Lung (tissue), 17 donors: ENCODE measurements at places on chromosomes 5 and 9.

- no peak for DNase-seq
Measured at GRCh38 chr5:111932199-111932598, 175.2 kb upstream of the NREP start.

DNA sequence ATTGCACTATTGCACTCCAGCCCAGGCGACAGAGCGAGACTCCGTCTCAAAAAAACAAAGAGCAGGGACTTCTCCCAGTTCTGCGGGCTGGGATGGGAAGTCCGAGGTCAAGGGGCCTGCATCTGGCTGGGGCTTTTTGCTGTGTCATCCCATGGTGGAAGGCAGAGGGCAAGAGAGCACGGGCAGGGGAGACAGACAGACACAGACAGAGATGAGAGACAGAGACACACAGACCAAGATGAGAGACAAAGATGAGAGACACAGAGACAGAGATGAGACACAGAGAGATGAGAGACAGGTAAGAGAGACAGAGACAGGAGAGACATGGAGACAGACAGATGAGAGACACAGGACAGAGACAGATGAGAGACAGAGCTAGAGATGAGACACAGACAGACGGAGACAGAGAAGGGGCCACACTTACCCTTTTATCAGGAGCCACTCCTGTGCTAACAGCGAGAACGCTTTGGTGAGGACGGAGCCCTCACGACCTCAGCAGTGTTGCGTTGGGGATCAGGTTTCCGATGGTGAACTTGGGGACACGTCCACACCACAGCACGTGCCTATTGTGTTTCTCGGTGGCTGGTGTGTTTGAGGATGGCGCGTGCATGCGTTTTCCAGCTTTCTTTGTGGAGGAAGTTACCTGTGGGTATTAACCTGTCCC, 8.9 kb upstream of the TOR4A start:
- no peak for DNase-seq

DNA sequence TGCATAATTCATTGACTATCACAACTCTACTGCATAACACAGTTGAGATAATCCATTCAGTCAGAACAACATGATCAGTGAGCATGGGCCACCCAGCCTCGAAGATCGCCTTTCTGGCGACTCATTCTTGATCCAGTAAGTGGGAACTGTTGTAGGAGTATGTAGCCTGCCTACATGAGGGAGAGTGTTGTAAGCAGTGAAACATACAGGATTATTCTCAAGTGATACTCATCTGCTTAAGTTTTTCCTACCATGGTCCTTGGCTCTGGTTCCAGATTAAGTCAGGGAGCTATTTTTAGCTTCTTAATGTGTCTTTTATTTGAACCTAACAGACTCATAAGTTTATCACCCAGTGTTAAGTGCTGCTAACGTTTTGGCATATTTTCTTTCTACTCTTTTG, 44.0 kb downstream of the TNPO1 start:
- DNase-seq, result no peak

DNA sequence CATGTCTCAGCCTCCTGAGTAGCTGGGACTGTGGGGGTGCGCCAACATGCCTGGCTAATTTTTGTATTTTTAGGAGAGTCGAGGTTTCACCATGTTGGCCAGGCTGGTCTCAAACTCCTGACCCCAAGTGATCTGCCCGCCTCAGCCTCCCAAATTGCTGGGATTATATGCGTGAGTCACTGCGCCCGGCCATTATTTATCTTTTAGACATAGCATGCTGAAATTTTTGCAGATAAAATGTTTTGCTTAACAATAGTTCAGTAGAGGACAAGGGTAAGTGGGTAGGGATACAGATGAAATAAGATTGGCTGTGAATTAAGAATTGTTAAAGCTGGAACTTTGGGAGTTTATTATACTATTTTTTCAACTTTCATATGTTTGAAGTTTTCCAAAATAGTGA, 150.8 kb upstream of the GRHPR start:
- DNase-seq, result no peak

GRCh38 chr9:71854811-71855210, 56.2 kb downstream of the ABHD17B start:
- no peak for DNase-seq

DNA sequence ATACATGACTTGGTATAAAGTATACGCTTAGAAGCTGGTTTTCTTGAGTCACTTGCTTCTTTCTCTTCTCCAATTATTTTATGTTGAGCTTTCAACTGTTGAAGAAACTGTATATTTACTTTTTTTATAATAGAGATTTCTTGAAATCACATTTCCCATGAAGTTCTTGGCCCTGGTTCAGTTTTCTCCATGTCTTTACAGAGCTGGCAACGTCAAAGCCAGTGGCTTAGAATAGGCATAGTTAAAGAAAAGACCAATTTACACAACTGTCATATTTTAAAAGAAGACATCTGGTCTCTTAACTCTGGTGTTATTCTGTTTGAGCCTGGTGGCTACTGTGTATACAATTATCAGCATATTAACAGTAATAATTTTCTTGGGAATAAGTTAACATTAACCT, 1249.3 kb downstream of the CDH12 start:
- DNase-seq, result no peak

DNA sequence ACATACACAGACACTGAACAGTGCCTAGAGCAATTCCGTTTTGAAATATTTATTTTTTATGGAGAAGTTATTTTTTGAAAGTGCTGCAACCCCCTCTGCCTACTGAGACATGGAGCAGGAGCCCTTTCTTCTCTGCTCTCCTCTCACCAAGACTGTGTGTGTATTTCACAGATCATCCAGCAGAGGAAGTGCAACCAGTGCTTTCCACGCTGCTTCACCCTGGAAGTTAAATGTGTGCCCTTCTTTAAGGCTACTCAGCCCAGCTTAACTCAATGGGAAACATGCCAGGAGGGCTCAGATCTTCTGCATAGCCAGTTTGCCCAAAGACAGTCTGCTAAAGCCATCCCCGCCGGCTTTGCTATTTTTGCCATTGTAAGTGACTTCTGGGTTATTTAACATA, 606.3 kb downstream of the TLE1 start:
- DNase-seq, result peak; percentile 56

- no peak for DNase-seq
Measured at GRCh38 chr5:149267241-149267973, 4.3 kb upstream of the AFAP1L1 start.

- DNase-seq, result no peak
Measured at GRCh38 chr5:141598391-141599345, 20.1 kb downstream of the DIAPH1 start.
